RWPE1 (cell line): ENCODE measurements at places on chromosomes 13 and 19.
A peak's percentile ranks its signal among the peaks of the same experiment; 100 is the strongest.

- no peak for DNase-seq
These were observed 139.4 kb downstream of the LHFPL6 start for GRCh38 chr13:39463611-39464010.

GRCh38 chr13:82291852-82292251 is 1590.4 kb downstream of the SLITRK1 start:
- DNase-seq = no peak

DNA sequence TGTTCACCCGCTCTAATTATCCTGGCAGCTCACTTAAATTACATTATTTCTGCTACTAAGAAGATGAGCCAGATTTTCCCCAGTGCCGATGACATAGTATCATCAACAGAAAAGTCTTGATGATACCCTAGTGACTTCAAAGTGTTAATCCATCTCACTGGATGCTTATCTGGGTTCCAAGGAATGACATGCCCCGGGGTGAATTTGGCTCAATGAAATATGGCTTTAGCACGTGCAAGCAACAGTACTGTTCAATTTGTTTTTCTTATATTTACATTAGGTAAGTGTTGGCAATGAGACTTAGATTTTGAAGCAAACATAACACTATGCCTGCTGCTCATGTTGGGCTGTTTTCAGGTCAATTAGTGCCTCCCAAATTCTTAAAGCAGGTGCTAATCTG is 548.2 kb upstream of the SLITRK1 start:
- no peak for DNase-seq

- DNase-seq = no peak
These were observed at the start of gene CD177 for GRCh38 chr19:43353606-43354304. CD177 (plus strand) TSS chr19:43353686; CDS start chr19:43353715, 29 bp downstream.

GRCh38 chr13:100269837-100270236 is 180.9 kb downstream of the PCCA start:
- DNase-seq = no peak

- DNase-seq = no peak
These were observed 43.9 kb downstream of the GAS6 start for GRCh38 chr13:113819731-113820715.

GRCh38 chr19:39372941-39373340 is 18.0 kb downstream of the PAF1 start:
- DNase-seq = no peak

- DNase-seq = no peak
These were observed 4.0 kb downstream of the ERF start for GRCh38 chr19:42250666-42251531.

DNA sequence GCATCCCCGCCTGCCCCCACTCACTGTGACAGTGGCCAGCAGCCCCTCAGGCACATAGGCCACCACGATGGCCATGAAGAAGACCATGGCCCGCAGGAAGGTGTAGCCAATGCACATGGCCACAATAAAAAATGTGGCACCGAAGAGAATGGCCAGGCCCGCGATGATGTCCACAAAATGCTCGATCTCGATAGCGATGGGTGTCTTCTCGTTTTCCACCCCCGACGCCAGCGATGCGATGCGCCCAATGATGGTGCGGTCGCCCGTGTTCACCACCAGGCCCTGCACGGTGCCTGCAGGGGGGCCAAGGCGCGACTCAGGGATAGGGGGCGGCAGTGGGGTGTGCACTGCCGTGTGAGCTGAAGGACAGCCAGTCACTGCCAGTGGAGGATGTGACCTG is 3.7 kb downstream of the ATP4A start:
- DNase-seq = no peak

GRCh38 chr19:29724746-29725145 is 9.7 kb upstream of the C19orf12 start:
- DNase-seq = no peak

GRCh38 chr13:114077933-114078325 is 54.5 kb downstream of the RASA3 start:
- DNase-seq = no peak

DNA sequence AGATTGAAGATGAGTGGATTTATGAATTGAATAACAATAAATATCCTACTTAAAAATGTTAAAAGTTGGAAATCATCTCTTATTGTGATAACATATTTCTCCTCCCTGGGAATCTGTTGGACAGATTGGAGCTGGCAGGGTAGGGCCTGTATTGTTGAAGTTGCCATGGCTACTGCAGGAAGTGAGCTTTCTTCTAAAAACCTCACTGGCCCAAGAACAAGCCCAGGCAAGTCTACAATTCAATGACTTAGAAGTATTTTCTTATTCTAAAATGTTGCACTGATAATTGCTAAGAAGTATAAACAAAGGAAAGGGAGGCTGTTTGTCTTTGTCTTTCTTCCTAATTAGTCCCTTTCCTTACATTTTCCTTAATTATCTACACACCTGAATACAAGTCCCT is 112.1 kb downstream of the DLEU7 start:
- peak; percentile 88 for DNase-seq

DNA sequence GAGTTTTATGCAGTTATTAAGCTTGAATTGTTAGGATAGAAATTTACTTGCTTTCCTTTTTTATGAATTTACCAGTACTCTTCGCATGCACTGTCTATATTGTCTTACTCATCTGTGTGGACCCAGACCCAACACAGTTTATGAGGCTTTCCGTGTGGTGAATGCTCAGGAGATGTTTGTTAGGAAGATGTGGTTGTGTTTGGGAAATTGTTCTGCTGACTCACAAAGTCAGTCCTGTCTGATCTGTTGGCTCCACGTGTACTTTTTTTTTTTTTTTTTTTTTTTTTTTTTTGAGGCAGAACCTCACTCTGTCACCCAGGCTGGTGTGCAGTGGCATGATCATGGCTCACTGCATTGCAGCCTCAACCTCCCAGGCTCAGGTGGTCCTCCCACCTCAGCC is 532.5 kb downstream of the LMO7 start:
- DNase-seq = no peak
